Skeletal muscle cell (primary cell): ENCODE measurements at places on chromosomes 12 and 14.

DNA sequence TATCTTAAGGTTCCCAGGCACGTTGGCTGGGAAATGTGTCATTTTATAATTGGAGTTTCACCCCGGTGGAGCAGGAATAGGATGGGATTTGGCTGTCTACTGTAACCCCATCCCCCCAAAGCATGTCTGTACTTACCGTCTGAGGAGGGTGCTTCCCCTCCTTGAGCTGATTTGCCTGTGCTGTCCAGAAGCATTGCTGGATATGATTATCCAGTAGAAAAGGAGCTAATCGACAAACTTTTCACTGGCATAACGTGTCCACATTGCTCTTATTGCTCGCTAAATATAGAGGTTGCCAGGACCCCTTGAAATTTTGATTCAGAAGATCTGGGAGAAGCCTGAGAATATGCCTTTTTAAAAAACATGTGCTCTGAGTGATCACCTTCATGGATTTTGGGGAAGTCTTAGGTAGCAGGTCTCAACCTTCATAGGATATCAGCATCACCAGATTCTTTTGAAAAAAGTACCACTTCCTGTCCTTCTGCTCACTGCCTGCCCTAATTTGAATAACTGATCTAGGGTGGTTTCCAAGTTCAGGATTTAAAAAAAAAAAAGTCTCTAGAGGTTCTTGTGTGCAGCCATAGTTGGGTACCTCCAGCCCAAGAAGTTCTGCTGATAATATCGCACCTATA, 80.4 kb upstream of the KCNA1 start:
- DNase-seq: no peak

- DNase-seq: no peak
These were observed 72.2 kb upstream of the PLEKHG3 start for GRCh38 chr14:64632056-64632455.

DNA sequence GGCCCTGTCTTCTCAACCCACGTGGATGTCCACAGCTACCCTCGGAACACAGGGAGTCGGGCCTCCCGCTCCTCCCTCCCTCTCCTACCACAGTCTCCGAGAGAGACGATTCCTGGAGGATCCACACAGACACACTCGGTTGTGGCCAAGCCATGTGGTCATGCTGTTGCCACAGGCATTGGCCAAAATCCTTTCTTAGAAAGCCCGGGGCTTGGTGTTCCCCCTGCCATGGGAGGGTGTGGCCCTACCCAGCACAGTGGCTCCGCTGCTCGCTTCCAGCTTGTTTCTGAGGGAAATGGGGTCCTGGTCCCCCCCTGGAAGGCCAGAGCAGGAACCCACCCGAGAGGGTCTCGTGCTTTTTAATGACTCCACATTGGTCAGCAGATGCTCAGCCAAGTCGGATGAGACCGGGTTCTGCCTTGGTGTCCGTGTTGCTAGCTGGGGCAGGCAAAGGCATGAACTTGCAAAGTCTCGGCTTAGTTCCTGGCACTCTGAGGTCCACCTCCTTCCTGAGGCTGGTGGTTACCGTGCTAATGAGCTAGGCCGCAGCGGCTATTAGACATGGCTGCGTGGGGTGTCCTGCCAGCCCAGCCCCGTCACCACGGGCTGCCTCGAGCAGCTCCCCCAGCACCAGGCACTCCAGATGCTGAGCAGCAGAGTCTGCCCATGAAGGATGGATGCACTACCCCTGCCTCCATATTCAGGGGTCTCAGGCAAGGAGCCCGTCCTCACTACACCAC, 46.8 kb upstream of the MEG3 start:
- DNase-seq: no peak

DNA sequence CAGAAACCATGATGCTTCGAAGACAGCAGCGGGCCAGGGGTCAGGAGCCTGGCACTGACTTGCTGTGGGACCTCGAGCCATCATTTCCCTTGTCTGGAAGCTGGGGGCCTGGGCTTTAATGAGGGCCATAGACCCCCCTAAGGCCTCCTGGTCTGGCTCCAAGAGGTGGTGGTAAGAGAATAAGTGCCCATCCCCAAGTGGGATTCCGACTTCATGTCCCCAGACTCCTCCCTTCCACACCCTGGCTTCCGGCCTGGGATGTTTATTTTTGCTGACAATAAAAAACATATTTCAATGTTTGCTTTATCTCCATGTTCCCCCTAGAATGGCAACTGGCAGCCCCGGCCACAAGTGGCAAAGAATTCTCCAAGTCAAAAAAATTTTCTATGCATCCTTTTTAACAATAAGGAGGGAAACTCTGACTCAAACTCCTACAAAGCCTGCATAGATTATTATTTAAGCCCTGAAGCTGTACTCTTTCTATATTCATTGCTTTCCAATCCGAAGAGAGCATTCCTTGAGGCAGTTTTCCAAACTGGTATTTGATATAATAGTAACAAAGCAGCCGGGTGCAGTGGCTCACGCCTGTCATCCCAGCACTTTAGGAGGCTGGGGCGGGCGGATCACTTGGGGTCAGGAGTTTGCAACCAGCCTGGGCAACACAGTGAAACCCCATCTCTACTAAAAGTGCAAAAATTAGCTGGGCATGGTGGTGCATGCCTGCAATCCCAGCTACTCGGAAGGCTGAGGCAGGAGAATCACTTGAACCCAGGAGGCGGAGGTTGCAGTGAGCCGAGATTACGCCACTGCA, 84.0 kb downstream of the ITPK1 start:
- no peak for DNase-seq

- no peak for DNase-seq
These were observed 315.8 kb downstream of the RGS6 start for GRCh38 chr14:72247896-72248465.

DNA sequence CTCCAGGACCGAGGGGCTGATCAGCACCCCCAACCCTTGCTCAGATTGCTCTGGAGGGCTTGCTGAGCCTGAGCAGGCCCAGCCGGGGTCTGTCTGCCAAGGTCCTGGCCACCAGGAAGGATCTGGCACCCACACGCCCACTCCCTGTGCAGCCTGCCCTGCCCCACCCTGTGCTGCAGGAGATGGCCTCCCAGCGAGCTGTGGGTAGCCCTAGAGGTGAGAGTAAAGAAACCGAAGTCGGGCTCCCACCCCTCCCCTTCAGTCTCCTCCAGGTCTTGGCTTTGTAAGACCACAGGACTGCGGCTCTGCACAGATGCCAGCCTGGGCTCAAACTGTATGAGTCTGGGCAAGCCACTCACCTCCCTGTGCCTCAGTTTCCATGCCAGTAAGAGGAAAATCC, 307.8 kb downstream of the BCL11B start:
- no peak for DNase-seq

- no peak for DNase-seq
These were observed 402.7 kb upstream of the SEL1L start for GRCh38 chr14:81936348-81936747.

DNA sequence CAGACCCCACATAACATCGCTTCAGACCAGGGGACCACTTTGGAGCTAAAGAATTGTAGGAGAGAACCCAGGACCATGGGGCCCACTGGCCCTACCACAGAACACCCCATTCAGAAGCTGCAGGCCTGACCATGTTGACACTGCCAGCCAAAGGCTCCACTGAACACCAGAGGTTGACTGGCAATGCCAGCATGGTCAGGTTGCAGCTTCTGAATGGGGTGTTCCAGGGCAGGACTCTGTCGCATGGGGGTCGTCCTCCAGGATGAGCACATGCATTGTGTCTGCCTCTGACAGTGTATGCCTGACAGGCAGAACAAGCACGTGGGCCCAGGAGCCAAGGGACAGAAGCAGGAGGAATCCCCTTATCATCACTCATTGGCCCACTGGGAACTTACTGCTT, 34.1 kb downstream of the DIO3 start:
- no peak for DNase-seq

DNA sequence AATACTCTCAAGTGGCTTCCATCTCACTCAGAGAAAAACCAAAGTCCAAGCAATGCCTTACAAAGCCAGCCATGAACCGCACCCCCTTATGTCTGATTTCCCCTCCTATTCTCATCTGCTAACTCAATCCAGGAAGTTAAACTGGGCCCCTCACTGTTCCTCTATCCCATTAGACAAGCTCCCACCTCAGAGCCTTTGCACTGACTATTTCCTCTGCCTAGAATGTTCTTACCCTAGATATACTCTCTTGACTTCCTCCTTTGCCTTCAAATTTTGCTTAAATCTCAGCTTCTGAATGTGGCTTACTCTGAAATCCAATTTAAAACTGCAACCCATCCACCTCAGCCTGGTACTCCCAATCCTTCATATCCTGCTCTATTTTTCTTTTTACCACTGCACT, 257.0 kb upstream of the USP15 start:
- DNase-seq: no peak

DNA sequence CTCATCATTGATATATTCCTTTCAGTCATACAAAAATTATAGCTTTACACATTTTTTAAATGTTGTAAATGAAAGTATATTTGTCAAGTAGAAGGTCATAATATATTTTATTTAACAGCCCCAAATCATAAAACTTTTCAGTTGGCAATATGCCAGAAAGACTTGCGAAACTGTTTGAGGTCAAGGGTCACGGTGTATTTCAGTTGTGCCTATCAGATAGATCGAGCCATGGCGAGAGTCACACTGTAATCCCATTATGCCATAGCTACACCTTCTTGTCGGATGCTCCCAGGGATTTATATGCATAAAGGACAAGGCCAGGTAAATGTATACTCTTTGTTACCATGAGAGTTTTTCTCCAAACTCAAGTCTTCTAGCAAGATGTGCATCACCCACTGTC, 26.7 kb upstream of the G2E3 start:
- DNase-seq: no peak

DNA sequence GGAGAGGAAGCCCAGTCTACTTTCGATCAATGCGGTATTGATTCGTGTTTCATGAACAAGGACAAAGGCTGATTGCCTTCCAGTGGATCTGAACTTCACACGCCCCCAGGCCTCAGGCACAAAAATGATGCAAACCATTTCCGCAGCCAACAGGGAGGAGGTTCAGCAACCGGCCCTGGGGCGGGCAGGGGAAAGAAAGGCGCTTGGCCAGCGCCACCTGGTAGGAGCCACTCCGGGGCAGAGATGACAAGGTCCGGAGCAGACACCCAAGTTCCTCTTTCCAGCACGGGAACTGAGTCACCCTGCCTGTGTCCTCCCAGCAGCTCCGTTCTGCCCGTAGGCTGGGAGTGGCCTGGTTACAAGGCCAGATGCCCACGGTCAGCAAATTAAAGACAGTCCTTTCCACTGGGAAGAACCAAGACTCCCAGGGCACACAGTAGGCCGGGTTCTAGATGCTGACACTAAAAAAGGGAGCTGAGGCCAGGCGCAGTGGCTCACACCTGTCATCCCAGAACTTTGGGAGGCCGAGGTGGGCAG, 136.3 kb downstream of the SCARB1 start:
- DNase-seq: no peak

- peak; percentile 37 for DNase-seq
These were observed 97.6 kb downstream of the RAD52 start for GRCh38 chr12:851913-852312.
